Renal pelvis (tissue), 12 donors: ENCODE measurements at places on chromosomes 3 and 15.

DNA sequence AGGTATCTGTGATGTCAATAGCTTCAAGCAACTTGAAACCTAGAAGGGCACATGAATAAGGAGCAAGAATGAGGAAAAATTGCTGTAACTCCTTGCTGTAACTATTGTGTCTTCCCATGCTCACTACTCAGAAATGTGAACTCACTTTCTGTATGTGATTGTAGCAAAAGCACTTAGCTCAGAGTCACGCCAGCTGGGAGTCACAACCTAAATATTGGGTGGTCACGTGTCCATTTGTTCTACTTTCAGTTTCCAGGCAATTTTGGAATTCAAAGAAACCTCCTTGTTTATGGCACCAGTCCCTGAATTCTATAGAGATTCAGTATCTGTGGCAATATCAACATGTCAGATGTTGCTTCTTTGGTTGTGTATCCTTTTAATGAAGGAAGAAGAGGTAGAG is 241.6 kb upstream of the AZI2 start:
- DNase-seq = no peak

DNA sequence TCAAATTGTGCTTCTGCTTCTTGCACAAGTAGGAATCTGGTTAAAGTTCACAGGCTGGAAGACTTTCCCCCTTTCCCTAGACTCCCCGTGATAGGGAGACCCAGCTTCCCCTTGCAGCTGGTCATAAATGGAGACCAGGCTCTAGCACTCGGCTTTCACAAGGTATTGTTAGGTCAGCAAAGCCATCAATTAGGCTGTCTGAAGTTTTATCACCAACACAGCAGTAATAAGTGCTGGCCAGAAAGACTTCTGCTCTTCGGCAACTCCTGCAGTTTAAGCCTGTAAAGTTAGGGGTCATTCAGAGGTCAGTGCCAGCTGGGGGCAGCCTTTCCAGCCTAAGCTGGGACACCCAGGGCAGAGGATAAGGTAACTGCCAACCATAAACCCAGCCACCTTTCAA is 203.4 kb downstream of the MEIS2 start:
- peak; percentile 84 for DNase-seq

DNA sequence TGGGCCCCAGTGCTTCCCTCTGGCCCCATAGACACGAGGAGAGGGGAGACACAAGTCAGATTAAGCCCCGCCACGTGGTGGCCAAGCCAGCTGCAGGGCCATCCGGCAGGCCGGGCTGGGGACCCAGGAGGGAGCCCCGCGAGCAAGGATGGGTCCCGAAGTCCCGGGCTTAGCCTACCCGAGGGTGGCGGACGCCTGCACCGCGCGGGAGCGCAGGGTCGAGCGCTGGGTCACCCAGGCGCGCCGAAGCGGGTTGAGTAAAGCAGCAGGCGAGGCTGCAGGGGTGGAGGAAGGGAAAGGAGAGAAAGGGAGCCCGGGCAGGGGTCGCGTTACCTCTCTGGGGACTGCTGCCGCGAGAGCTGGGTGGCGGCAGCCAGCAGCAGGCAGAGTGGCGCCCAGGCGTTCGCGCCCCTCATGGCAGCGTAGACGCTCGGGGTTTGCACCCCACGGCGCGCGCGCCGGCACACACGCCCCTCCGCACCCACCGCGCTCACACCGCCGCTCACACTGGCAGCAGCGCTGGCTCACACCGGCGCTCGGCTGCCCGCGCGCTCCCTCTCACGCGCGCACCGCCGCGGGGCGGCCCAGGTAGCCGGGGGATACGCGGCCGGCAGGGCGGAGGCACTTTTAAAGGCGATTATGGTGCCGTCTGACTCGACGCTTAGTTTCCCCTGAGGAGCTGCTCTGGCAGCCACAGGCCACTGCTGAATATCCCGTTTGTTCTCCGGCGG is at the start of gene PCOLCE2:
PCOLCE2 (minus strand) TSS at position 603 of the 731 bp plus-strand sequence; CDS start at position 416, 187 bp downstream.
- peak; percentile 40 for DNase-seq

DNA sequence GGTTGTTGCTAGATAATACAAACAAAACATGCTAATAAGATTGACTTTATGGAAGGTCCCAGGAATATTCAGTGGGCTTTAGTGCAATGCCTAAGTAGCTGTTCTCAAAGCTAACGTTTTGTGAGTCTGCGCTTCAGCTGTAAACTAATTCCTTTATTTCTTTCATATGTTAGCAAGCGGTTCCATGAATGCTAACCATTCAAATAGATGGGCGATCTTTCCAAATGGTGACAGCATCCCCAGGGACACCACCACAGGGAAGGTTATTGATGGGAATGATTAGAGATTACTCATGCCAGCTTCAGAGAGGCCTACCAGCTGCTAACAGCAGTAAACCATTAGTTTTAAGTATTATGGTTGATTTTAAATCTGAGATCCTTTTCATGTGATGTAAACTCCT is 405.7 kb upstream of the MCTP2 start:
- no peak for DNase-seq

- no peak for DNase-seq
These were observed 320.0 kb upstream of the ROBO1 start for GRCh38 chr3:80087767-80088166.

DNA sequence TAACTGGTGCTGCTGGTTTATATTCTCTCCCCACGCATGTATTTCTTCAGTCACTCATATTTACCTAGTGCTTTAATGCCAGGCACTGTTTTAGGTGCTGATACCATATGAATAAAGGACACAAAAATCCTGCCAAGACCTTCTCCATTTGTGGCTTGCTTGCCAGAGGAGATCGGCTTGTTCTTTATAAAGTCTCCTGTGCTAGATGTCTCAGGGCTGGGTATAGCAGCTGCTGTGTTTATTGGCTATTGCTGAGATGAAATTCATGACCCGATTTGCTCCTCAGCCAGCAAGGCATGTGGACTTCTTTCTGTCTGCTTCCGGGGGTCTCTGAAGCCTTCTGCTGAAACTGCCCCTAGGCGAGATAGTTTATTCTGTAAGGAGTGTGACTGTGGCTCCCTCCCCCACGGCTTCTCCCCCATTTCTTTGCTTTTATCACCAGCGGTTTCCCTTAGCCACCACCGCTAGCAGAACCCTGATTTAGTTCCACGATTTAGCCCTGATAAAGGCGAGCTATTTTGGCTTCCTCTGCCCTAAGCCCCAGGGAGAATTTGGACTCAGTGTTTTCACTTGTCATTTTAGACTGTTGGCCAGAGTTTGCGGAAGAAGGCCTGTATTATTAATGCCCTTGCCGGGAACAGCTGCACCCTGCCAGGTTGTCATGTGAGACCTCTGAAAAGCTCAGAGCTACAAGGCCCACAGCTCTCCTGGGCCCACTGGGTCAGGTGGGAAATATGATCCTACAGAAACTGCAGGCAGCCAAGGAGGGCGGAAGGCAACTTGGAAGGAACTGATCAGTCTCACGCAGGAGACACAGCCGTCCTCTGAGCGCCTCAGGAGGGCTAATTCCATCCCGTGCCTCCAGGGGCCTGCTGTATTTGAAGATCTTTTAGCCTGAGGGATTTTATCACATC is 46.8 kb downstream of the ST6GAL1 start:
- DNase-seq = peak; percentile 84

GRCh38 chr3:33883951-33884561 is 85.6 kb downstream of the PDCD6IP start:
- DNase-seq = peak; percentile 38

DNA sequence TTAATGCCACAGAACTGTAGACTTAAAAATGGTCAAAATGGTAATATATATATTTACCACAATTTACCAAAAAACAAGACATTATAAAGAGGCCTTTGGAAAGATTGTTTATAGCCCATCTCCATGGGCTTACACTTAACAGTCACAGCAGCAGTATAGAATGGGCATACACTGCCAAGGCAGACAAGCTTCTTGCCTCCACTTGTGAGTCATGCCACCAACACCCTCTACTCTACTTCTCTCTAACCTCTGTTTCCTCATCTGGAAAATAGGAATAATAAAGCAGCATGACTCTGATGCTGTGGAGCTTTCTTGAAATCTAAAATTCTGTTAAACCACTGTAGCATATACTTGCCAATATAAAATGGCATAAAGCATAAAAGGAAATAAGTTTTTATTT is 14.4 kb upstream of the GPR156 start:
- no peak for DNase-seq

GRCh38 chr3:14547693-14548092 is 7.6 kb upstream of the GRIP2 start:
- DNase-seq = no peak

GRCh38 chr3:147794596-147794995 is 385.4 kb downstream of the ZIC1 start:
- DNase-seq = no peak

GRCh38 chr3:187567661-187568121 is 102.5 kb downstream of the SST start:
- peak; percentile 19 for DNase-seq

- no peak for DNase-seq
These were observed 208.5 kb upstream of the LINGO1 start for GRCh38 chr15:77840991-77841775.

DNA sequence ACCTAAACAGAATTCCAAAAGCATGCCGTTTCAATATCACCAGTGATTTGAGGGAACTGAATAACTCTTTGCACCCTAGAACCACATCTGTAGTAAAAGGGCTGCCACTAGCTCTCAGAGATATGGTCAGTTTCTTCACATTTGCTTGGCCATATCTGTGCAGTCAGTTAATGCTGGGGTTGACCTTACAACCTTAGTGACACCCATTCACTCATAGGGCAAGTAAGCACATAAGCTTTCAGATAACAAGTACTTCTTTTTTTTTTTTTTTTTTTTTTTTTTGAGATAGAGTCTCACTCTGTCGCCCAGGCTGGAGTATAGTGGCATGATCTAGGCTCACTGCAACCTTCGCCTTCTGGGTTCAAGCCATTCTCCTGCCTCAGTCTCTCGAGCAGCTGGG is 20.4 kb upstream of the FSIP1 start:
- DNase-seq = no peak

- DNase-seq = no peak
These were observed 1.4 kb downstream of the PFN2 start for GRCh38 chr3:149969110-149969939.

- no peak for DNase-seq
These were observed 265.4 kb upstream of the LYSMD4 start for GRCh38 chr15:99998661-99999101.

- DNase-seq = no peak
These were observed 123.4 kb upstream of the MEF2A start for GRCh38 chr15:99442252-99442897.
